ENCODE measurements at places on chromosomes 2 and 18.

GRCh38 chr2:133673305-133673905 is 105.1 kb upstream of the NCKAP5 start:
- DNase-seq: no peak

- no peak for DNase-seq
Measured at GRCh38 chr2:180990337-180990736, 9.9 kb downstream of the UBE2E3 start.

DNA sequence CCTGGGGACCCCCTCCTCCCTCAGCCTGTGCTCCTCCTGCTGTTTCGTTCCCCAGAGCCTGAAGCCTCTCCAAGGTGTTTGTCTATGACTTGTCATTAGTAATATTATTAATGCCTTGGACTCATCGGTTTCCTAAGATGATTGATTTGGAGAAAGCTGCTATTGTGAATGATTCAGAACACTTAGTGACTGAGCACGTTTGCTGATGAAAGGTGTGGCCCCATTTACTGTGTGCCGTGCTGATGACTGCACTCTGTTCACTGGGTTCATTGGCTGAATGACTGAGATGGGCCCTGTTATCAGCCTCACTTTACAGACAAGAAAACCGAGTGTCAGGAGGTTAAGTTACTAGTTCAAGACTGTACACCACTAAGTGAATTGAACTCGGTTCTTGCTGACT is 111.4 kb downstream of the SPP2 start:
- no peak for DNase-seq

DNA sequence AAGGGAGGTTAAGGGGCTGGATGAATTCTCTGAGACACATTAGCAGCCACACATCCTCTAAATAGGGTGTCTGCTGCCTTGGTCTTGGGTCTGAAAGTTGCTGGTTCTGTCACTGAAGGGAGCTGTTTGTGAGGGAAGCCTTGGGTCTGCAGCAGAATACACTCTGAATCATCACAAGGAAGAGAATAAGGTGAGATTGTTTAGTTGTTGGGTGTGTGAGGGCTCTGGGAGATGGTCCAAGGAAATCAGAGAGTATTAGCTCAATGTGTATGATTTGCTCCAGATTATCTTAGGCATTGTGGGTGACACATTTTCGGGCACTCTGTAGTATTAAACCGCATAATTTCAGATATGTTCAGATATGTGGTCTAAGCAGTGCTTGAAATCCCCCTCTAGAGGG is 548.5 kb downstream of the SLC4A3 start:
- no peak for DNase-seq

DNA sequence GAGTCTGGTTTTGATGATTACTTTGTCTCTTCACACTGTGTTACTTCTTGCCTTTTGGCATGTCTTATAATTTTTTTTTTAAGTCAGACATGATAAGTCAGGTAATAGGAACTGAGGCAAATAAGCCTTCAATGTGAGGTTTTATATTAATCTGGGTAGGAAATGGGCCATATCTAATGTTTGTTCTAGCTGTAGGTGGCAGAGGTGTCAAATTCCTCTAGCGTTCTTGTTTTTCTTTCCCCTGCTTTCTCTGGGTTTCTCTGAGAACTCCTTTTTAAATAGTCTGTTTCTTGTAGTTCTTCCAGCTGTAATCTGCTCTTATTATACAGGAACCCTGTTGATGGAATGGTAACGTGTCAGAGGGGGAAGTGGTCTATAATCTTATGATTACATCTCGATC is 5.7 kb downstream of the SP140 start:
- DNase-seq: no peak

GRCh38 chr2:27781496-27781895 is 10.0 kb downstream of the MRPL33 start:
- peak; percentile 3 for DNase-seq

DNA sequence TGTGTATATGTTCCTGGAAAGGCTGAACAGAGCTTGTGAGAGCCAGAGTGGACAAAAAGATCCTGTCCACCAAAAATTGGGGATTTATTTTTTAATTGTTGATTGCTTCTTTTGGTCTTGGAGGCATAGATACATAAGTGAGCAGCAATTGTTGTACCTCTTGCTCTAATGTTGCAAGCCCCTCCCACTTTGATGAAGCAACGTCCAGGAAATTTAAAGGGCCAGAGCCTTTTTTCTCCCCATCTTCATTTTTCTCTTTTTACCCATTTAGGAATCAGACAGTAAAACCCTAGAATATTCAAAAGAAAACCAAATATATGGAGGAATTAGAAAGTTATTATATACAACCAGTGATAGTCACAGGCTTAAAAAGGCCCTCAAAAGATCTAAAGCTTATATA is 871.8 kb upstream of the NRXN1 start:
- no peak for DNase-seq

- no peak for DNase-seq
Measured at GRCh38 chr18:34809451-34810072, 99.5 kb downstream of the DTNA start.

- no peak for DNase-seq
Measured at GRCh38 chr2:60570251-60570650, 16.8 kb upstream of the BCL11A start.

DNA sequence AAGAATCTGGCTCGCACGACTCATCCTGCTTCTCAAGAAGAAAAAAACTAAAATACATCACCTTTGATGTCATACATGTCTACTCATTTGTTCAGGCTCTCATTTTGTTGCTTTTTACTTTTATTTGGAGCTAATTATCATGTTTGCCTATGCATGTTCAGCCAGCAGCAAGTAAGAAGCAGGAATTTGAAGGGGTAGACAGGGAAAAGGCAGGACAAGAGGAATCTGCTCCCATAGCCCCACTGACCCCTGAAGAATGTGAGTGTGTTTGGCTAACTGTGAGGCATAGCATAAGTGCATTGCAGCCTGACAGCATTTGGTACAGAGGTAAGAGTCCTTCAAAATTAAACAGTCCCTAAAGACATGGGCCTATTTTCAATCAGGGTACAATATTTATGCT is 72.7 kb downstream of the NYAP2 start:
- no peak for DNase-seq

DNA sequence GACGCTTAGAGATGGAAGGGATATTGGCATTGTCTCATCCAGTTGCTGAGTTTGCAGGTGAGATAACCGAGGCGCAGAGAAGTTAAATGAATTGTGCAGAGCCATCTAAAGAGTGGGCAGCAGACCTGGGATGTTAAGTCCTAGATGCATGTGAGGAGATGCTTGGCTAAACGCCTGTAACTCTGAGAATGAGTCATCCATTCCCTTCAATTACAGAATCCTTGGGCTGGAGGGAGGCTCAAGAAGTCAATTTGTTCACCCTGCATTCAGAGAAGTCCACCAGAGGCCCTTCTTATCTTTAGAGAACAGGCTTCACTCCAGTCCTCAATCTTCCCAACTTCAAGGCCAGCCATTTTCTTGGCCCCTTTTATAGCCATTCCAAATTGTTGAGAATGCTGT is 1.6 kb downstream of the EHD3 start:
- no peak for DNase-seq

DNA sequence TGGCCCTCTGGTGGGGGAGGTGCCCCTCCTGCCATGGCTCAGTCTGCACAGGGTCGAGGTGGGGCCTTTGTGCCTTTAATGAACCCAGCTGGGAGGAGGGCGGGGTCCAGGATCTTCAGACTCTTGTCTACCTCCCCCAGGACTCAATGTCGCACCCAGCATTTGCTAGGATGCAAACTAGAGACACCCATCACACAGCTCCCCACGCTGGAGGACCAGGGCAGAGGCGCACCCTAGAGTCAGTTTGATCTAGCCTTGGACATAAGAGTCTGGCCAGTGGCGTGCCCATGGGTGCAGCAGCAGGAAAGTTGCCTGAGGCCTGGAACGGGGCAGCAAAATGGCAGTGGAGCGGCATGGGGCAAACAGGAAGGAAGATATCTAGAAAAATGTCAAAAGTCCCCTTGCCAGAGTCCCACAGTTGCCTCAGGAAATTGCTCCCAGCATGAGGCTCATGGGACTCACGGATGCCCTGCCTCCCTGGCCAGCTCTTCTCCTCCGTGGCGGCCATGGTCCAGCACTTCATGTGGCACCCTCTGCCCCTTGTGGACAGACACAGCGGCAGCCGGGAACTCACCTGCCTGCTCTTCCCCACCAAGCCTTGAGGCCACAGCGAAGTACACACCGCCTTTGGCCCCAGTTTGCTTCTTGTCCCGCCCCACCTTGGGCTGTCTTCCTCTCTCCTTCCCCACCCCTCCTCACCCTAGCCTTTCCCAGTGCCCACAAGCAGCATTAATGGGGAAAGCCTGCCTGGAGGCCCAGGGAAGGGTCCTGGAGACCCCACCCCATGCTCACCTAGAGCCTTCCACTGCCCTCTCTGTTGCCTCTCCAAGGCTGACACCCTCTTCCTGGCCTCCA is 17.7 kb downstream of the SH2D6 start:
- DNase-seq: no peak

- DNase-seq: peak; percentile 67
Measured at GRCh38 chr2:100819370-100820272, at the start of gene NPAS2. Gene NPAS2, plus strand, starts transcription at chr2:100820139. Its CDS starts 84,616 bp downstream, at chr2:100904755.

DNA sequence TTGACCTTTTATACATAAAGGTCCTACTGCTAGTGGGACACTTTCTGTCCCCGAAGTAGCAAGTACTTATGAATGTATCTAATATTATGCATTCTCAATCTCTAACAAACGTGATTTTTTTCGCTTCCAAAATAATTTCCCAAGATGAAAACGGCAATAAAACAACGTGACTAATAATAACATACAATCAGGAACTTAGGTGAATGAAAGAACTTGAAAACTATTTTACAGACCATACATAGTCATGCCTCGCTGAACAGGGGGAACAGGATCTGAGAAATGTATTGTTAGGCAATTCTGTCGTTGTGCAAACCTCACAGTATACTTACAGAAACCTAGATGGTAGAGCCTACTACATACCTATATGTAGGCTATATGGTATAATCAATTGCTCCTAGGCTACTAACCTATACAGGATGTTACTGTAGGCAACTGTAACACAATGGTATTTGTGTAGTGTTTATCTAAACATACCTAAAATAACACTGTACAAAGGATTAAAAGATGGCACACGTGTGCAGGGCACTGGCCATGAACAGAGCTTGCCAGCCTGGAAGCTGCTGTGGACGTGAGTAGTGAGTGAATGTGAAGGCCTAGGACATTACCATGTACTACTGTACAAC is 2.5 kb downstream of the RTN4 start:
- DNase-seq: no peak

GRCh38 chr2:10378189-10378588 is 69.9 kb downstream of the ODC1 start:
- no peak for DNase-seq

GRCh38 chr2:11757101-11757500 is 10.7 kb downstream of the LPIN1 start:
- no peak for DNase-seq

DNA sequence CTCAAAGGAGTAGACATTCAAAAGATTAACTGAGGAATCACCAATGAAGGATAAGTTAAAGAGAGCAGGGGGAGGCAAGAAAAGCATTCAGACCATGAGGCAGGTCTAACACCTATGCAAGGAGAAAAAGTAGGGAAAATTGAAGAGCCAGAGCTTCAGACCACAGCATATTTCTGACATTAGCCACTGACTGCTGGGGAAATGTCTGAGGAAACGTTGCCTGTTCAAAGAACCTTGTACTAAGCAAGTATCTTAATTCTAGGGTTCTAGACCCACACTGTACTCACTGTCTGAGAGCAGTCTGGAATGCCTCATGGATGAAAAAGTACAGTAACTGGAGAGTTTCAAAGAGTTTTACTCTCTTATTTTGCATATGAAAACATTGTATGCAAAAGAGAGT is 39.5 kb upstream of the TFPI start:
- DNase-seq: no peak

DNA sequence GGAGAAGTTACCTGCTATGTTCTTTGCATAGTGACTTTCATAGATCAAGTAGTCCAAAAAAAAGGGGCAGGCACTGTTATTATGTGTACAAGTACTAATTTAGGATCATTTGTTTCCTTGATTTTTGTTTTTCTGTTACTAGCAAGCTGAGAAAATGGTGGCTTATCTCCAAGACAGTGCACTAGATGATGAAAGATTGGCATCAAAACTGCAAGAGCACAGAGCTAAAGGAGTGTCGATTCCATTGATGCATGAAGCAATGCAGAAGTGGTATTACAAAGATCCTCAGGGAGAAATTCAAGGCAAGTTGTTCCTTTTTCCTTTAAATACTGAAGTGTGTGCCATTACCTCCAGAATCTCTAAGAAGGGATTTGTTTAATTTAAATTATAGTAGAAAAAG is 19.6 kb upstream of the KCNJ13 start:
- no peak for DNase-seq

DNA sequence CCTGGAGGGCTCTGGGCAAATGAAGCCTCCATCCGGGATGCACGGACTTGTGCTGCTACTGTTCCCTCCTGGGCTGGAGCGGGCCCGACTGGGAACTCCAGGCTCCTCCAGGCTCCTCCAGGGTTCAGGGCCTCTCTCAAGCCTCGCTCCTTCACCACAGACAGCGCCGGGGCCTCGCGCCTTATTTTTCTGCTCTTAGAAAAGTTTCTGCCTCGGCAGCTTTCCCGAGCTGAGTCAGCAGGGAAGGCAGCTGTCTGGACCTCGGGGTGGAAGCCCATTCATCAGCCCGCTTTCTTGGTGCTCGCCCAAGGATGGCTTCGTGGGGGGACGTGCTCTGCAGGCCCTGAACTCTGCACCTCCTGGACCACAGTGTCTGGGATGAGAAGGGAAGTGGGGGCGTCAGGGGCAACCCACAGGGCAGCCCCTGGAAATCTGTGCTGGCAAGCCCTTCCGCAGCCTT is 12.9 kb upstream of the TEX51 start:
- DNase-seq: peak; percentile 45

DNA sequence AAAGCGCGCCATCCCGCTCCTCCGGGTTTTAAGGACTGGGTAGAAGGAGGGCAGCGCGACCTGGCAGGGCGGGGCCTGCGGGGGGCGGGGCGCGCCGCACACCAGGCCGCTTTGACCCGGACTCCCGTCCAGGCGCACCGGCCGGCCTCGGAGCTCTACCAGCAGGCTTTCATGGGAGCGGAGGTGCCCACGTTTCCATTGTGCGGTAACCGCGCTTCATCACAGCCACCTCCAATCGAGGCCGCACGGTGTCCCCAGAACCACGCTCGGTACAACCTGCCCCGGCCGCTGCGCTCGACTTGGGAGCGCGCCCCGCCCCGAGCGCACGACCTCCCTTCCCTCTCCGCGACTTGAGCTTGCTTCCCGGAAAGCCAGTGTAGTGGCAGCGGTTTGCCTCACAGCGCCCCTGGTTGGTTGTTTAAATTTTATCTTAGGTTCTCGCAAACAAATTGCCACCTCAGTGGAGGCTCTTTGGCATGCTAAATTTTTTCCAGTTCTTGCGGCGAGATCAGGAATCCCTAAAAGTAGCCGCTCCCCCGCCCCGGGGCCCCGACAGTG is 280 bp upstream of the CYP1B1 start:
- peak; percentile 85 for DNase-seq
